ENCODE measurements at places on chromosomes 6 and 20.

GRCh38 chr6:132231121-132231884 is 170.0 kb downstream of the MOXD1 start:
- DNase-seq = no peak

- DNase-seq = peak; percentile 26
Measured at GRCh38 chr6:41200901-41201763, at the start of gene TREML2. TSS of gene TREML2 (minus strand) at chr6:41201149. CDS start at chr6:41201008, 141 bp downstream.

DNA sequence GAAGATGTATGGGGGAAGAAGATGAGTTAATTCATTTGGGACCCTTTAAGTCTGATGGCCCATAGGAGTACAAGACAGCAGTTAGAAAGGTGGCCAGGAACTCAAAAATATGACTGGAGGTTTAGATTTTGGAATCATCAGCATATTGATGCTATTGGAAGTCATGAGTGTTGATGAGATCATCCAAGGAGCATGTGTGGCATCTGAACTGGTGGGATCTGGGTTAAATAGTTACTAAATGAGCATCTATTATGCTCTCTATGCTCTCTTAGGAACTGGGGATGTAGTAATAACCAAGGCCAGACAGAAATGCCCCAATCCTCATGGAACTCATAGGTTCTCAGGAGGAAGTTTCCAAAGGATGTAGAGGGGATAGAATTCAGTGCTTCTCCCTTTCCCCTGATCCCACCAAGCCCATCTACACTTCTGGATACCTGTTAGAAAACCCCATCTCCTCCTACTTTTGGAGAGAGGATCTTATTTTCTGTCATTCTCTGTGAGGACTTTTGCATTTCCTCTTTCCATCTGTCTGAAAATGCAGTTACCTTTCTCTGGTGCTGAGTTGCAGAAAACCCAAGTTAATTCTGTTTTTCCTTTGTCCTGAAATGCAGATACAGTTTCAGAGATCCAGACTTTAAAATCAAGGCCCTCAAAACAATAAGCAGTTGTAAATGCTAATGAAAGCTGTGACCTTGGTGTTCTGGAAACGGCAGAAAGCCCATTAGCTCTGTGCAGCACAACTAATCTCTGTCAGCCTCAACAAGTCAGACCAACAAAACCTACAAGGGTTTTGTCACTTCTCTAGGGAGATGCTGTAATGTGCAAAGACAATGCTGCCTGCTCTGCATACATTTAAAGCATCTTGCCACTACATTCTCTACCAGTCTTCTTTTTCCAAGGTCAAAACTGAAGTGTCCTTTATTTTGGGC is 65.8 kb downstream of the TBC1D7 start:
- DNase-seq = no peak

GRCh38 chr6:130204322-130204721 is 18.4 kb downstream of the SAMD3 start:
- no peak for DNase-seq

DNA sequence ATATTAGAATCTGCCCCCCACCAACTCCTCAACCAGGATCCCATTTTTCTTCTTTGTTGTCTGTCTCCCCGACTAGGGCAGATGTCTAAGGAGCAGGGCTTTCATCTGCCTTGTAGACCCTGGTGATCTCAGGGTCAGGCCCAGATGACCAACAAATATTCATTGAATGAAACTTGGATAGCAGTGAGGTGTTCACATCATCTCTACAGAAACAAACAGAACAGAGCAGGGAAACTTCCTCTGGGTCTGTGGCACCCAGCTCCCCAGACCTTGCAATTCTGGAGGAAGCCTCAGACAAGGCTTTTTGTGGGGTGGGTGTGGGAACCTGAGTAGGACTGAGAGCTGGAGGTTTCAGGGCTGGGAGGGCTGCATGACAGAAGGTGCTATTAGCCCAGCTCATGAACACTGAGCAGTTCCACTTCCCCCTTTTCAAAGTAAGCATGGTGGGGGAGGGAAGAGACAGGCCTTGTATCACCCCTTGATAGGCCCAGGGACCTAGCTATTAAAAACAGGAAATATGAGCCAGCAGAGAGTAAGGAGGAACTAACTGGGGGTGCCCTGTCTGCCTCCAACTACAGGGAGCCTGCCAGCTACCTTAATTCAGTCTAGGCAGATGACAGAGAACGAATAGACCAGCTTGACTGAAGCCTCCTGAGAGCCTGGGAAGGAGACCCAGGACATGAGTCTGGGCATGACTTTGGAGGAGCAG is 37.3 kb upstream of the TOP1 start:
- no peak for DNase-seq

DNA sequence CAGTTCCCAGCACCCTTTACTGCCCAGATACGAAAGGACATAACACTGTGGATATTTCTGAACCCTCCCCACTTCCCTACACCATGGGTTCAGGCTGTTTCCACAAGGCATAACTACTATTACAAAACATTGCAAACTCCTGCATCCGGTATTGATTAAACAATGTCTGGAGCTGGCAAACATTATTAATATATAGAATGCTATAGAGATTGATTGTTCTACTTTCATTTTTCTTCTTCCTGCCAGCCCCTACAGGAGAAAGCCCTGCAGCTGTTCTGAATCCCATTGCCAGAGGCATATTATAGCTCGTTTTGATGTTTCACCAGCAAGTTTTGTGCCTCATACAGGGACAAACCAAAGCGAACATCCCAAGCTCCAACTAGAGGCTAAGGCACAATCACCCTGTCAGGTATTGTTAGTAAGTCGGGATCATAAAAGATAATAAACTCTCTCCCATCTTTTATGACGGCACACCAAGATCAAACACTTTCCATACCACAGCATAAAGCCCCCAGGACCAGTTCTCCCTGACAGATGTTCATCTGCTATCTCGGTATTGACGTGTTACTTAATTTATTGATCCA is 331.1 kb upstream of the NT5E start:
- no peak for DNase-seq
